Right ventricle myocardium inferior (tissue), 1 donor: ENCODE measurements at places on chromosomes 6 and 20.

- DNase-seq: no peak
Observed at GRCh38 chr6:134546962-134547645, 229.2 kb upstream of the SGK1 start.

GRCh38 chr20:45405571-45406259 is 2.4 kb upstream of the DBNDD2 start:
- DNase-seq: no peak

DNA sequence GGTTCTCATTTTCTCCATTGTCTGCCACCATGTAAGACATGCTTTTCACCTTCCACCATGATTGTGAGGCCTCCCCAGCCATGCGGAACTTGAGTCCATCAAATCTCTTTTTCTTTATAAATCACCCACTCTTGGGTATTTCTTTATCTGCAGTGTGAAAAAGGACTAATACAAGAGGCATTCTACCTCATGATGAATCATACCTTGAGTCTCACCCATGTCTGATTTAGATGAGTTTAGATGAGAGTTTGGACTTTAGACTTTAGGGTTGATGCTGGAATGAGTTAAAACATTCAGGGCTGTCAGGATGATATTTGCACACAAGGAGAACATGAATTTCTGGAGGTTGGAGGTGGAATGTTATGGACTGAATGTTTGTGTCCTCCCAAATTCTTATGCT is 545.6 kb downstream of the C6orf118 start:
- DNase-seq: no peak

GRCh38 chr20:61307686-61308476 is 55.8 kb downstream of the CDH4 start:
- DNase-seq: no peak

DNA sequence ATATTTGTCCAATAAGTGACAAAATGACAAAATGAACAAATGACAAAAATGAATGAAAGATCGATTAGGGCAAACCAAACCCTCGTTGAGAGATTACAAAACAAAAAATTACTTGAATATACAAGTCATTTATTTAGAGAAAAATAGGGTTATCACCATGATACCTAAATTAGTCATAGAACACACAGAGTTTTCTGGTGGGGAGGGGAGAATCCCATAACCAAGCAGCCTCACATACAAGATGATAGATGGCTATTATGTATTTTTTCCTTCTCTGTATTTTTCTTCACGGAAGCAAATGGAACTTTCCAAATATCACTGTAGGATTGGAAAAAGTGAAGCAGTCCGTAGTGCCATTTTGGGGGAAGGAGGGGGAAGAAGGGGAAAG is 28.5 kb upstream of the BMP6 start:
- no peak for DNase-seq

DNA sequence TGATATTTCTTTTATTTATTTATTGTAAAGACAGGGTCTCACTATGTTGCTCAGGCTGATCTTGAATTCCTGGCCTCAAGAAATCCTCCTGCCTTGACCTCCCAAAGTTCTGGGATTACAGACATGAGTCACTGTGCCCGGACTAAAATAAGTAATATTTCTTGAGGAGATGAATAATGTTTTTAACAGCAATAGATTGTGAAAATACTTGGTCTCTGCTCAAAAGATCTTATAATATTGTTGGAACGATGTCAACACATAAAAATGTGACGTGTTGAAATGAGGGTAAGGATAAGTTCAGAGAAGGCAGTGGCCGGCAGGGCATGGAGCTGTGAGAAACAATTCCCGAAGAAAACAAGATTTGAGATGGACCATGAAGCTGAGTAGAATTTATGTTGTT is 178.7 kb downstream of the GJA1 start:
- no peak for DNase-seq

- DNase-seq: no peak
Observed at GRCh38 chr6:2859185-2859700, 17.6 kb upstream of the SERPINB1 start.

GRCh38 chr6:1200409-1201101 is 111.3 kb upstream of the FOXQ1 start:
- DNase-seq: no peak

DNA sequence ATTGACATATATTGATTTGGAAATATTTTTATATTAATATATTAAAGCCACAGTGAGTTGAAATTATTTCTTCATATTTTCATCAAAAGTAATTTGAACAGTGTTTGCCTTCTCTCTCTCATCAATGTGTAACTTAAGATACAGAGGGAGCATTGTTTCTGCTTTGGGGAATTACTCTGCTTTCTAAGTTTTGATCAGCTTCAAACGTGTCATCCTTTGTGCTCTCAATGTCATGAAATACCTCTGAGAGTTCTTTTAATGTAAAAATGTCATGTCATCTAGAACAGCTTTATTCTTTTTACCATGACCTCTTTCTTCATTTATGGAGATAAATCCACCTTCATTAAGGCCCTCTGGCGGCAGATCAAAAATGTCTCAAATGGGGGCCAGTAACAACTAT is 259.4 kb upstream of the STXBP5 start:
- DNase-seq: no peak

- no peak for DNase-seq
Observed at GRCh38 chr20:6698056-6698455, 69.4 kb upstream of the BMP2 start.

DNA sequence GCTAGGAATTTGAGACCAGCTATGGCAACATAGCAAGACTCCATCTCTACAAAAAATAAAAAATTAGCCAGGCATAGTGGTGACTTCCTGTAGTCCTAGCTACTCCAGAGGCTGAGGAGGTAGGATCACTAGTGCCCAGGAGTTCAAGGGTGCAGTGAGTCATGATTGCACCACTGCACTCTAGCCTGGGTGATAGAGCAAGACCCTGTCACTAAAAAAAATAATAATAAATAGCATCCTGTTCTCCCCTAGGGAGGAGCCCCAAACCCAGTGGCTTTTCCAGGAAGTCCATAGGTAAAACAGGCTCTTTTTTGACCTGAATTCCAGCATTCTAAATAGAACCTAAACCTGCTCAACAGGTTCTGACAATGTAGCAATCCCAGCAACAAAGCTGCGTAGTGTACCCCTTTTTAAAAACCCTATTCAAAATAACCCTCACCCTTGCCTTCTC is 192.0 kb downstream of the ALDH8A1 start:
- no peak for DNase-seq

GRCh38 chr6:4258733-4259132 is 123.4 kb upstream of the ECI2 start:
- no peak for DNase-seq

DNA sequence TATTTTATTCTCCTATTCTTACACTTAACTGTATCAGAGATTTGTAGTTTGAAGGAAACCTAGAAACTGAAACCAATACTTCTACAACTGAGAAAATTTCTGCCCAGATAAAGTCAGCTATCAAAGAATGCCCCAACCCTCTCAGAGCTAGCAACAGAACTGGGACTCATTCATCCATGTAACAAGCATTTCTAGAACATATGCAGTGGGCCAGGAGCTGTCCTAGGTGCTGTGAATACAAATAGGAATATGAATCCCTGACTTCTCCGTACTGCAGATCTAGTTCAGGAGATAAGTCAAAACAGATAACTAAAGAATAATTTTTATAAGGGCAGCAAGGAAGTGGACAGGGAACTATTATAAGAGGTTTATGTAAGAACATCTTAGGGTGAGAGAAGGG is 654.1 kb upstream of the NOX3 start:
- no peak for DNase-seq

- no peak for DNase-seq
Observed at GRCh38 chr20:34713194-34713943, 9.2 kb downstream of the TP53INP2 start.

- DNase-seq: no peak
Observed at GRCh38 chr20:2619961-2620595, 32.4 kb upstream of the NOP56 start.

GRCh38 chr6:128882991-128883611 is at the start of gene LAMA2:
Gene LAMA2 (plus strand): TSS chr6:128883138. CDS start chr6:128883246, 108 bp downstream.
- DNase-seq: peak; percentile 94
